ENCODE measurements at places on chromosomes 13 and 19.
A peak's percentile ranks its signal among the peaks of the same experiment; 100 is the strongest.

GRCh38 chr19:47464675-47465419 is 6.8 kb downstream of the SLC8A2 start:
- DNase-seq: no peak
- no peaks in the 10 kb centered on the region for H3K36me3 ChIP-seq
- H3K27me3 ChIP-seq: peaks cover 53% of the 10 kb centered on the region
- no peak overlapping the region for H3K27ac ChIP-seq
- H3K4me1 ChIP-seq: no peaks in the 10 kb centered on the region
- no peak overlapping the region for H3K4me3 ChIP-seq

DNA sequence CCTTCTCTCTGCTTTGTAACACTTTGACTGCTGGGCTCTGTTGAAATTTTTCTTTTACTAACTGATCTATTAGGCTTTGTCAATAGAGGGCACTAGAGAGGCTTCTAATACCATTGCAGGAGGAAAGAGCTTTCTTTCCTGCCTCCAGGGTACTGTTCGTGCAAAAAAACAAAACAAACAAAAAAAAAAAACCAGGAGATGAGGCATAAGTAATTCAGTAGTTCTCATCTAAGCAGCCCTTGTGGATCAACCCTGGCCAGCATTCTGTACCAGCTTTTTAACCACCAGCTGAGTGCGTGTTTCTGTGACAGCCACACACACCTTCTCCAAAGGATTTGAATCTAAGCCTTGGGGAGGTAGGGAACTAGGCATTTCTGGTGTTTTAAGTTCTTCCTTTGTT is 1707.6 kb upstream of the SLC10A2 start:
- no peaks in the 10 kb centered on the region for H3K36me3 ChIP-seq
- H3K4me1 ChIP-seq: peaks cover 3% of the 10 kb centered on the region
- DNase-seq: no peak
- no peak overlapping the region for H3K4me3 ChIP-seq
- H3K27ac ChIP-seq: no peak overlapping the region
- H3K27me3 ChIP-seq: no peaks in the 10 kb centered on the region

GRCh38 chr13:27200413-27201070 is 28.9 kb upstream of the USP12 start:
- H3K27me3 ChIP-seq: peaks cover 3% of the 10 kb centered on the region
- no peaks in the 10 kb centered on the region for H3K36me3 ChIP-seq
- H3K4me1 ChIP-seq: peaks cover under 1% of the 10 kb centered on the region
- H3K27ac ChIP-seq: no peak overlapping the region
- DNase-seq: no peak
- H3K4me3 ChIP-seq: no peak overlapping the region

- no peak overlapping the region for H3K4me3 ChIP-seq
- no peak overlapping the region for H3K27ac ChIP-seq
- no peaks in the 10 kb centered on the region for H3K4me1 ChIP-seq
- no peaks in the 10 kb centered on the region for H3K36me3 ChIP-seq
Measured at GRCh38 chr19:33841685-33842084, 45.0 kb downstream of the KCTD15 start.

DNA sequence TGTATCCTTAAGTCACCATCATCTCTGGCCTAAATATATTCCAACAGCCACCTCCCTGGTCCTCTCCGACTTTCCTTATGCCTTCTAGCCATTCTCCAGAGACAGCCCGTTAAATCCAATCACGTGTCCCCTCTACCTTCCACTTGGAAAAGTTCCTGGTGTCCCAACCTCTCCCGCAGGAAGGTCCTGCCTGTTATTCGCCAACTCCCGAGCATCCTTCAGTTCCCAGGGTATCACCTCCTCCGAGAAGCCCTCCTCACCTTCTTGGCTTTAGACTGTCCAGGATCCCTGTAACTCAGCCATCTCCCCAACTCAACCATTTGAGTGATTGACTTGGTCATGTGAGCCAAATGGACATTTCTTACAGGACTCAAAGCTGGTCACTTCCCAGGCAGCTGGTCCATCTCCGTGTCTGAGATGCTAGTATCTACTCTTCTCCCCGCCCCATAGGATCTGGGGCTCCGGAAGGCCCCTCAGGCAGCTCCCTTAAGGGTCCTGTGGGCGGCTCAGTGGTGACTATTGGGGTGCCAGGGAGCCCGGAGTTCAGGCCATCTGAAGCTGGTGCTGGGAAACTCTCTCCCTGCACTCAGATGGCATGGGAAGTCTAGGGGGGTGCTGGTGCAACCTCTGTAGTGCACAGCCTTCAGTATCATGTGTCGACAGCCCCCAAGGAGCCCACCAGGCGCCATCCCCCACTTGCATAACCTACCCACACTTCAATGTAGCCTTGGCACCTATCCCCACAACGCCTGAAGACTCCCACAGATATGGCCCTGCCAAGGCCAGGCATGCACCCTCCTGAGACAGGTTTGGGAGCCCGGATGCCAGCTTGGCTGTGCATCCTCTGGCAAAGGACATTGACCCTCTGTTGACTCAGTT is 27.9 kb upstream of the NANOS3 start:
- H3K4me3 ChIP-seq: no peak overlapping the region
- no peaks in the 10 kb centered on the region for H3K27me3 ChIP-seq
- peaks cover 80% of the 10 kb centered on the region for H3K4me1 ChIP-seq
- no peaks in the 10 kb centered on the region for H3K36me3 ChIP-seq

GRCh38 chr13:80070024-80070703 is 270.8 kb downstream of the SPRY2 start:
- H3K27ac ChIP-seq: no peak overlapping the region
- H3K36me3 ChIP-seq: no peaks in the 10 kb centered on the region
- H3K4me3 ChIP-seq: no peak overlapping the region
- H3K4me1 ChIP-seq: no peaks in the 10 kb centered on the region
- no peak for DNase-seq

DNA sequence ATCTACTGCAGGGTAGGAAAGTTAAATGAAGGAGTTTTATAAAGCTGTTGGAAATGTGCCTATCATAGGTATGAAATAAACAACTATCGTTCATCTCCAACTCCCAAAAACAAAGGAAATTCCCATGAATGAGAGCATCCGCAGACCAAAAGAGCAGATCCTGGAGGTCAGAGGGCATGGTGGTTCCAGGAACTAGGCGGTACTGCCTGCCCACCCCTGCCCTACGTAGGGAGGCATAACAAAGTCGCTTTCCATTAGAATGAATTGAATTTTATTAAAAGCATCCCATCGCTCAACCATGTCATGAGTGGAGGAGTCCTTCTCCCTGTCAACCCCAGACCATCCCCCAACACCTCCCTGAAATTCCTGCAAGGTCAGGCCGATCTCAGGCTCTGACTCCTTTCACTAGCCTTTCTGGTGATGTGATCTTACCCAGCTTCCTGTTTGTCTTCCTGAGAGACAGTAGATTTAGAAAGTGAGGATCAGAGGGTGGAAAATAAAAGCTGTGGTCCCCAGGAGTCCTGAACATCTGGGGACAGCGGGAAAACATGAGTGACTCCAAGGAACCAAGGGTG is at the start of gene CLEC4M:
Gene CLEC4M (plus strand): TSS at position 525 of the 575 bp plus-strand sequence. CDS start 24 bp downstream, at position 549.
- peaks cover 12% of the 10 kb centered on the region for H3K27me3 ChIP-seq
- H3K36me3 ChIP-seq: no peaks in the 10 kb centered on the region
- no peak within 1 kb of the TSS for H3K27ac ChIP-seq
- H3K4me1 ChIP-seq: no peaks in the 10 kb centered on the region
- DNase-seq: no peak

- H3K4me1 ChIP-seq: peaks cover 45% of the 10 kb centered on the region
- H3K36me3 ChIP-seq: no peaks in the 10 kb centered on the region
- H3K4me3 ChIP-seq: no peak overlapping the region
- DNase-seq: no peak
- peak overlapping the region; percentile 55 for H3K27ac ChIP-seq
- H3K27me3 ChIP-seq: no peaks in the 10 kb centered on the region
Measured at GRCh38 chr13:110411688-110412059, 104.6 kb downstream of the COL4A2 start.

- no peaks in the 10 kb centered on the region for H3K27me3 ChIP-seq
- peak within 1 kb of the TSS; percentile 63 for H3K4me3 ChIP-seq
- peak within 1 kb of the TSS; percentile 43 for H3K27ac ChIP-seq
- no peaks in the 10 kb centered on the region for H3K36me3 ChIP-seq
Measured at GRCh38 chr19:20077791-20078463, at the start of gene ZNF90. TSS of gene ZNF90 (plus strand) at chr19:20078000. CDS start at chr19:20078133, 133 bp downstream.

DNA sequence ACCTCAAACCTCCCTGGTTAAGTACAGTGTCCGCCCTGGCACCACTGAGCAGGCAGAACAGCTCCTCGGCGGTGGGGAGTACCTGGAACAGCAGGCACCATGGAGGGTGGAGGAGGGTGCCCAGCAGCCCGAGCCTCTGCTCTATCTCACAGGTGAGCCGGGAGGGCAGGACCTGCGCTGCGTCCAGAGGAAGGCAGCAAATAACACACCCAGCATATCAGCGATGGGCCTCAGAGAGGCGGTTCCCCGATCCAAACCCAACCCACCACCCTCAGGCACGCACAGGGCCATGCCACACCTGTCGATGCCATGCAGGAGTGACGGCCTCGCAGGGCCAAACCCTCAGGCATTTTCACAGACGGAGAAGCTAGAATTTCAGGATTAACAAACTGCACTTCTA is 11.8 kb downstream of the PEPD start:
- H3K4me3 ChIP-seq: no peak overlapping the region
- no peak for DNase-seq
- peaks cover 34% of the 10 kb centered on the region for H3K36me3 ChIP-seq
- H3K4me1 ChIP-seq: peaks cover 26% of the 10 kb centered on the region

GRCh38 chr19:52935434-52935833 is 12.2 kb upstream of the ZNF888 start:
- peaks cover 3% of the 10 kb centered on the region for H3K36me3 ChIP-seq
- H3K27me3 ChIP-seq: no peaks in the 10 kb centered on the region
- H3K4me3 ChIP-seq: no peak overlapping the region
- H3K4me1 ChIP-seq: peaks cover 7% of the 10 kb centered on the region

- H3K4me3 ChIP-seq: no peak overlapping the region
- DNase-seq: no peak
- no peak overlapping the region for H3K27ac ChIP-seq
- no peaks in the 10 kb centered on the region for H3K4me1 ChIP-seq
Measured at GRCh38 chr13:105338773-105339172, 1196.7 kb downstream of the EFNB2 start.

GRCh38 chr19:3494559-3494958 is 5.9 kb downstream of the DOHH start:
- H3K27me3 ChIP-seq: no peaks in the 10 kb centered on the region
- no peak overlapping the region for H3K4me3 ChIP-seq
- no peak overlapping the region for H3K27ac ChIP-seq
- peaks cover 10% of the 10 kb centered on the region for H3K4me1 ChIP-seq
- no peak for DNase-seq

DNA sequence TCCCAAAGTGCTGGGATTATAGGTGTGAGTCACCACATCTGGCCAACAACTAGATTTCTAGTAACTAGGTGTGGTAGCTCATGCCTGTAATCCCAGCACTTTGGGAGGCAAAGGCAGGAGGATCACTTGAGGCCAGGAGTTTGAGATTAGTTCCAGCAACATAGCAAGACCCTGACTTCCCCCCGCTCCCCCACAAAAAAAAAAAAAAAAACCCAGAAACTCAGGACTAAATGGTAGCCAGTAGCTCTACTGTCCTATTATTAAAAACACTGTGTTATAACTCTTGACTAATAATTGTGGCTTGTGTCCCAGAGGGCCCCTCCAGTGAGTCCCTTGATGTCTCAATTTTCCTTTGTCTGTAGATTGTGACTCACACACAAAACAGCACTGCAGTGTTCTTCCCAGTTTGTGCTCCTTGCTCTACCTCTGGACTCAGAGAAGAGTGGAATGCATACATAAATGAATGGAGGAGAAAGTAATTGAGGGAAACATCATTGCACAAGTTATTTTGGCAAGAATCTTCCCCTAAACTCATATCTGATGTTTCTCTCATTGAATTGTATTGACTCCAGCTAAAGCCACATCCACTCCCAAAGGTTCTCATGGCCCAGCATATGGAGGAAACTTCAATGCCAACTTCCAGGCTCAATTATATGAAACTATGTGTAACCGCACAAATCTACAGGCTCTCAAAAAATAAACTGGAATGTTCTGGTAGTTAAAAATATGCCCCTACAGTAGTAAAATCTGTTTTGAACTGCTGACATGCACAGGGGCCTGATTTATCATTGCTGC is 8.8 kb downstream of the TPT1 start:
- H3K4me1 ChIP-seq: peaks cover 47% of the 10 kb centered on the region
- H3K36me3 ChIP-seq: peaks cover 26% of the 10 kb centered on the region
- H3K4me3 ChIP-seq: no peak overlapping the region
- DNase-seq: no peak

DNA sequence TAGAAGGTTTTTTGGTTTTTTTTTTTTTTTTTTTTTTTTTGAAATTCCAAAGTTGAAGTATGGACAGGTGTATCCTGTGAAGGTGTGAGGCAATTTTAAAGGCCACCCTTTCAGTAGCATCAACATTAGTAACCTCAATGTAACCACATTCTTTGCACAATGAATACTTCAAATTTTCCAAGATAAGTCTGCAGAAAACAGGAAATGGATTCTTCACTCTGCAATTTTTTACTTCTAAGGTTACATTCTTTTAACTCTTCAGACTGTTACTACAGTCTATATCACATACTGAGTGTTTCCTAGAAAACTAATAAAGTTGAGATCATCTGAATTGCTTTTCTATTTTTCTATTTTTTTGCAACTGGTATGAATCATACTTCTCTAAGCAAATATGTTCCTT is 569.0 kb upstream of the GPC6 start:
- H3K27me3 ChIP-seq: no peaks in the 10 kb centered on the region
- no peaks in the 10 kb centered on the region for H3K4me1 ChIP-seq
- H3K36me3 ChIP-seq: no peaks in the 10 kb centered on the region
- DNase-seq: no peak

GRCh38 chr13:35763782-35764123 is 287.3 kb upstream of the MAB21L1 start:
- no peak overlapping the region for H3K4me3 ChIP-seq
- H3K36me3 ChIP-seq: no peaks in the 10 kb centered on the region
- H3K27ac ChIP-seq: no peak overlapping the region
- DNase-seq: no peak
- no peaks in the 10 kb centered on the region for H3K27me3 ChIP-seq

DNA sequence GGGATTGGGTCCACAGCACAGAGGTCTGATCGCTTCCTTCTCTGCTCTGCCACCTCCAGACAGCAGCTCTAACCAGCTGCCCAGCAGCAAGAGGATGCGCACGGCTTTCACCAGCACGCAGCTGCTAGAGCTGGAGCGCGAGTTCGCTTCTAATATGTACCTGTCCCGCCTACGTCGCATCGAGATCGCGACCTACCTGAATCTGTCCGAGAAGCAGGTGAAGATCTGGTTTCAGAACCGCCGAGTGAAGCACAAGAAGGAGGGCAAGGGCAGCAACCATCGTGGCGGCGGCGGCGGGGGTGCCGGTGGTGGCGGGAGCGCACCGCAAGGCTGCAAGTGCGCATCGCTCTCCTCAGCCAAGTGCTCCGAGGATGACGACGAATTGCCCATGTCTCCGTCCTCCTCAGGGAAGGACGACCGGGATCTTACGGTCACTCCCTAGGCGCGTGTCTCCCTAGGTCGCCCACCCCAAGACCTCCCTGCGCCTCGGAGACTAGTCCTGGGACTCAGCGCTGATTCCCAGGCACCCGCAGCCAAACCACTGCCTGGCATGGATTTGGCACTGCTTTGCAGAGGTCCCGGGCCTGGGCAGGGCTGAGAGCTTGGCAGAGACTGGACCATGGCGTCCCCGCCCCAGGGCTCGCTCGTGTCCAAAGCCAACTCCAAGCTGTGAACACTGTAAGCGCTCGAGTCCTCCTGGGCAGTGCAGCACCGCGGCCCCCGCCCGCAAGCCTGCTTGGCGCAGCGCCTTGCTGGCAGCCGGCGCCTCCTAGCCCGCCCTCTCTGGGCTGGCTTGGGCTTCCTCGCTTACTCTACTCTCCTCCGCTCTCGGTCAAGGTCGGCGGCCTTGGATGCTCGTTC is 1.5 kb downstream of the GSX1 start:
- H3K4me1 ChIP-seq: peaks cover 46% of the 10 kb centered on the region
- H3K4me3 ChIP-seq: no peak overlapping the region
- H3K27me3 ChIP-seq: peaks cover 100% of the 10 kb centered on the region

- H3K4me1 ChIP-seq: no peaks in the 10 kb centered on the region
- no peak overlapping the region for H3K27ac ChIP-seq
- H3K4me3 ChIP-seq: no peak overlapping the region
- no peaks in the 10 kb centered on the region for H3K36me3 ChIP-seq
- H3K27me3 ChIP-seq: no peaks in the 10 kb centered on the region
Measured at GRCh38 chr13:61094865-61095264, 320.8 kb downstream of the PCDH20 start.
